GM12864 (cell line): ENCODE measurements at places on chromosomes 2 and 18.
A peak's percentile ranks its signal among the peaks of the same experiment; 100 is the strongest.

DNA sequence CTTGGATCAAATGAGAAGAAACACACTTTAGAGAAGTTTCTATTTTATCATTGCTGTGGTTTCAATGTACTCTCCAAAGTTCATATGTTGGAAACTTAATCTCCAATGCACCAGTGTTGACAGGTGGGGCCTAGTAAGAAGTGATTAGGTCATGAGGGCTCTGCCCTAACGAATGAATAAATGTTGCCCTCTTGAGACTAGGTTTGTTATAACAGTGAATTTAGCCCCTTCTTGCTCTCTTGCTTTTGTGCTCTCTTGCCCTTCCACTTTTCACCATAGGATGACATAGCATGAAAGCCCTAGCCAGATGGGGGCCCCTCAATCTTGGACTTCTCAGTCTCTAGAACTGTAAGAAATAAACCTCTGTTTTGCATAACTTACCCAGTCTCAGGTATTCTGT lies 664.8 kb downstream of the DCC start:
- no peak for DNase-seq

DNA sequence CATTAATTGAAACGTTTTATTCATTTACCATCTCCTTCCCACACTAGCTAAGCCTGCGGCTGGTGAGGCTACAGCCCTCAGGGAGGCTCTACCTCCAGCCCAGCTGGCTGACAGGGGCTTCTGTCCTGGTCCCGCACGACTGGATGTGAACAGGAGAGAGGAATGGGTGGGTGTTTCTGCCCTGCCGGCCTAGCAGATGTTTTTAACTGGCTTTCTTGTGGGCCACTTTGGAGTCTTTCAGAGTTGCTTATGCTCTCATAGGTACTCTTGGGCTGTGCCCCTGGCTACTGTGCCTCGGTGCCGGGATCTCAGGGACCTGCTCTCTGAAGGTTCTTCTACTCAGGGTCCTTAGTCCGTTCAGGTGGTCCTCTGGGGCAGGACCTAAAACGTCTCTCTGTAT lies 184.3 kb upstream of the TWIST2 start:
- no peak for DNase-seq

- DNase-seq: no peak
Measured at GRCh38 chr2:105104208-105104731, 66.4 kb downstream of the MRPS9 start.

DNA sequence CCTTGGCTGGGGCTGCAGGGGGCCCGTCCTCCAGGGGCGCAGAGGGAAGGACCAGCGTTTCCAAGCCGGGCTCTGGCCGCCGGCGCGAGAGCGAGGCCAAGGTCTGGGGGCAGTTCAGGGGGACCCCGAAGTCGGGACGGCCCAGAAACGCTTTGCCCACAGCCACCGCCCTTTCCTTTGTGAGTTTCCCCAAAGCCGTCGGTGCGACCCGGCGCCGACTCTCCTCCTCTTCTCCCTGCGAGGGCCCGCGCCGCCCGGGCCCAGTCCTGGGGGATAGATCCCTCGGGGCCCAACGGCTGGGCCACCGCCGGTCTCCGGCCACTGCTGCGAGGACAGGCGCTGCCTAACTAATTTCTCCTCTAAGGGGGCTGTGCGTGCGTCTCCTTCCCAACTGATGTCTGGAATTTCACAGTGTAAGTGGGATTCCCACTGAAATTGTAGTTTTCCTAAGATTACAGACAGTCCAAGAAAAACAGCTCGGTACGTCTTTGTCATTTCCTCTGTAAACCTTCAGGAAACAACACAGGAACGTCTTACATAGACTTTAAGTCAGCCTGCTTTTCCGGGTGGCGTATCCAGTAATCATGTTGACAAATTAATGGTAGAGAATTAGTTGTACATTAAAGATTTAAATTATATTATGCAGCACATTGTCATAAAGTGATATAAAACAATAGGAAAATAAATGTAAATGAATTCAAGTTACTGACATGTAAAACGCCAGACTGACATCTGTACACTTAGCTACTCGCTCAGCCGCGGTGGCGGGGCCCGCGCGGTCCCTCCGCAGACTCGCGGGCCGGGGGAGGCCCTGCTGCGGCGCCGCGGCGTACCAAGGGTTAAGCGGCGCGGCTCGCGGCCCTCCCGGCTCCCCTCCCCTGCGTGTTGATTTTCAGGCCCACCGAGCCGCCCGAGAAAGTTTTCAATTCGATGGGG lies 139.4 kb upstream of the SIX3 start:
- DNase-seq: no peak

- DNase-seq: no peak
Measured at GRCh38 chr2:74328573-74328972, 14.6 kb downstream of the SLC4A5 start.

DNA sequence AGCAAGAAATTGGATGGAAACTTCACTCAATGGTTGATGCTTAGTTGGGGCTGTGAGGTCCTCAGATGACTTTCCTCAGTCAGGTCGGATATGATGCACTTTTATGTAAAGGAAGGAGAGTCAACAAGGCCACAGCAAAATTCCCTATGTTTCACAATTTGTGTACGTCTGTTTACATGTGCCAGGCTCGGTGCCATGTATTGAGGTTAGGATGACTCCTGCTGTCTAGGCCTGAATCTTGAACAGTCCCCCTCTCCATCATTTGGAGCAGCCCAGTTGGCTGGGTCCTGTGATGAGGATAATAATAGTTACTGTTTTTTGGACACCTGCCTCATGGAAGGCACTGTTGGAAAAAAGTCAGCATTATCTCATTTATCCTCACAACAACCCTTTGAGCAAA lies 43.1 kb downstream of the VSNL1 start:
- DNase-seq: no peak

DNA sequence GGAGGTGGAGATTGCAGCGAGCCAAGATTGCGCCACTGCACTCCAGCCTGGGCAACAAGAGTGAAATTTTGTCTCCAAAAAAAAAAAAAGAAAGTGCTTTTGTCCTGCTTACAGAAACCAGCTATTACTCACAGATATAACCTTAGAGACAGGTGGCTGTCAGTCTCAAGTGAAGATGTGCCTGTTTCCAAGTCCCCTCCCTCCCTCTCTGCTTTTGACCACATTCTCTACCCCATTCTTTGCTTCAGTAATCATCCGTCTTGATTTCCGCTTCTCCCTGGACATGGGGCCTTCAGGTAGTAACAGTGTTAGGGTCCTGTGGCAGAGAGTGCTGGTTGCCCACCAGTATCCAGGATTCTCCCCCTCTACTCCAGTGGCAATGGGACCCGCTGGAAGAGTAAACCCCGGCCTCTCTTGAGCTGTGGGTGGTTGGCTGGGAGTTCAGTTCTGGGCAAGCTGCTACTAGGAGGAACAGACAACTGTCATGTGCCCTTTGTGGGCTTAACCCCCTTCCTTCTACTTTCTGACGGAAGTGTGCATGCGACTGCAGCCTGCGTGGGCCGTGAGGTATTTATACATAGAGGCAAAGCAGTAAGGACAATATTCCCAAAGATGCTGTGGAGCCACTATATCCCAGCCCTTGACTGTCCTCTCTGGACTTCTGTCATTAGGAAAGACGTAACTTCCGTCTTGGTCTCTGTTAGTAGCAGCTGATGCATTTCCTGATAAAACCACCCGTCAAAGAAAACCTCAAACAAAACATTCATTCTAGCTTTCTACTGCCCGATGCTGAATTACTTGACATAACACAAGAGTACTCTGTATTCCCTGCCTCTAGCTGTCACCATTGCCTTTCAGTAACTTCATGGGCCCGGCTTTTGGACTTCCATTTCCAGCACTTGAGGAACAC lies 17.8 kb downstream of the PDCL3 start:
- no peak for DNase-seq

GRCh38 chr2:149562324-149562723 lies 25.3 kb downstream of the MMADHC start:
- peak; percentile 31 for DNase-seq

- no peak for DNase-seq
Measured at GRCh38 chr2:121605820-121606733, 43.2 kb downstream of the CLASP1 start.

- no peak for DNase-seq
Measured at GRCh38 chr2:208222351-208222750, 32.5 kb downstream of the IDH1 start.

DNA sequence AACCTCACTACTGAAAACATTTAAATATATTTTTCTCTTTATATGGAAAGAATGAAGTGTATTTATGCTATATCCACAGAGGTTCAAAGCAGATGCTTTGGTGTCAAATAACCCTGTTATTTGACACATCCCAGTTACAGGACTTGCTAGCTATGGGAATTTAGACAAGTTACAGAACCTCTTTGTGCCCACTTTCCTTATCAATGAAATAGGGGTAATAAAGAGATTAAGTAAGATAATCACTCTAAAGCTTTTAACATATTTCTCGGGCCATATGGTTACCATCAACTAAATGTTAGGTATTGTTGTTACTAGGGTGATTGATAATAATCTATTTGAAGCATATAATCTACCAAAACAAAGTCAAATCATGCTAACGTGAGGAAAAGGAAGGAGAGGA lies 1660.6 kb upstream of the NXPH2 start:
- no peak for DNase-seq

- no peak for DNase-seq
Measured at GRCh38 chr2:26011990-26012856, 21.7 kb upstream of the RAB10 start.

DNA sequence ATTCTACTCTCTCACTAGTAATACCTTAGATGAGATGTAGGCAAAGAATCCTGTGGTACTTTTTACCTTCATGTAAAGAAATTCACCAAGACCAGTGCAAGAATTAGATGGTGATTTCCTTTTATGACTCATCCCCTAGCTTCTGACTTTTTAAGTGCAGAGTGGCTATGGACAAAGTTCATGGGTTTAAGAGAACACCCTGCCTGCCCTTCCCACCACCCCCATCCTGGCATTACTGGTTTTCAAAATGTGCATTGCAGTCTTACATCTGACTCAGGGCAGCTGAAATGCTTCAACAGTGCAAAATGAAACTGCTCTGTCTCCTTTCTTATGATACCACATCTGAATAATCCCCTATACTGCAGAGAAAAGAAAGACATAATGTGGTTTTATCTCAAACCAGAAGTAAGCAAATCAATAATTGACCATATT lies 22.6 kb downstream of the MAIP1 start:
- no peak for DNase-seq

GRCh38 chr2:37866171-37866934 lies 58.7 kb upstream of the RMDN2 start:
- no peak for DNase-seq

- DNase-seq: no peak
Measured at GRCh38 chr2:1371082-1371481, 42.2 kb upstream of the TPO start.

DNA sequence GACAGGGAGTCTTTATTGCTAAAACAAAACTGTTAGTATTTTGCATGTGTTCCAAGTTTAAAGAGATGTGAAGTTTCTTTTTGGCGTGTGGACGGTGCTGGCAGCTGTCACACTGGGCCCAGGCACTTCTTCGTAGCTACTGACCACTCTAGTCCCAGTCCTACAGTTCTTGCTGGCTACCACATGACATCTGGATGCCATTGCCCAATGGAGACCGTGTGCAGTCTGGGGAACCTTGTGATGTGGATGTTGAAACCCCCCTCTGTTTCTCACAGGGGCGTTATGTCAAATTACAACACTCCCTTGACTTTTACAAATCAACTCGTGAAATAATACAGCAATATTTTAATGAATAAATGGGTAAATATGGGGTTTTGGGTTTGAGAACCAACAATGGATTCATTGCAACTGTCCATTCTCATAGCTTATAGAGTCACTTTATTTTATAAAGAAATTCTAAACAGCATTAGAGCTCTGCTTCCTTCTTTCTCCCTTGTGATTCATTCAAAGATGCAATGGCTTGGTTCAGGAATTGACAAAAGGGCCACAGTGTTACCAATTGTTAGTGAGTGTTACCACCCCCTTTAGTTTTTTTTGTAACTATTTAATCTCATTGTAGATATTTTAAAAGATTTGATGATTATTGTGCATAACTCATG lies 1.2 kb downstream of the GPD2 start:
- DNase-seq: no peak

DNA sequence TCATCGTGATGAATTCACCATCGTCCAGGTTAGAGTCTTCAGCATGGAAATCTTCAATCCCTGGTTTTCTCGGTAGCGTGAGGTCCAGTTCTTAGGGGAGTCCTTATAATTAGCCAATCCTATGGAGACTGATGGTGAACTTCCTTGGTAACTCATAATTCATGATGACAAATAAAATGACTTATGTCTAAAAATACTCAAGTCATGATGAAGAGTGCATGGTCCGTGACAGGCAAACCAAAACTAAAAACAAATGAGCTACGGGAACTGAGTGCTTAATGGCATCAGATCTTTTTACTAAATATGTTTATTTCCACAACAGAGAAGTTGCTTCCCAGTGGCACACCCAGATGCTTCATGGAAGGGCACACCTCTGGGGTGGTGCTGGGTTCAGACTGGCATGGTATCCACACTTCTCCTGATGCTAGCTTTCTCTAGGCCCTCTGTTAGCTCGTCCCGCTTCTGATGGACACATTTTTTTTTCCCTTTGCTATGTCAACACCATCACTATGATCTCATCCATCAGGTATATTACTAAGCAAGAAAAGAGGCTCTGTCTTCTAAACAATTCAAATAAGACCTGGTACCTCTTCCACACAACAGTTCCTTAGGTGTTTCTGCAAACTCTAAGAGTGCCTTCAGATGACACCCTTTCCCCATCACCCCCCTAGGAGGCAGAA lies 92.8 kb upstream of the NEDD4L start:
- DNase-seq: peak; percentile 25

DNA sequence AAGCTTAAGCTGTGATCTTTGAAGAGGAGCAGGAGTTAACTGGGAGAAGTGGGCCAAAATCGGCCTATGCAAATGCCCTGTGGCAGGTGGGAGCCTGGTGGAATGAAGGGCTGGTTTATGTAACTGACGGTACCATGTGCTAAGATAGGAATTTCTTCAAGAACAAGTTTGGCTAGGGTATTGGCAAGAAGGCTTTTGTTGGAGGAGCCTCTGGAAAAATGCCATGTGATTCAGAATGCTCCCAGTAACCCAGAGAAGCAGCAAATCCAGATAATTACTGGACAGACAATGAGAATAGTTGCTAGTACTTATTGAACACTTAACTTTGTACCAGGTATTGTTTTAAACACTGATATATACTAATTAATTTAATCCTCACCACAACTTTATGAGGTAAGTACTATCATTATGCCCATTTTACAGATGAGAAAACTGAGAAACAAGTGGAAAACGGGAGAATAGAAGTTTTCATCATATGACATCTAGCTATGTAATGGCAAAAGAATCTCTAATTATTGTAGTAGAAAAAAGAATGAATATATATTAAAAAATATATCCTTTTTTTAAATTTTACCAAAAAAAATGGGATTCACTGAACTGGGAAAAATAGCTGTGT lies 9.1 kb upstream of the FAM124B start:
- no peak for DNase-seq
